ENCODE measurements at places on chromosomes 13 and 19. TPM values are rescaled to one million over a fixed set of nuclear protein-coding genes. Genes with fewer than 3 reads are reported as not detected.

The MAB21L1 gene
- not detected for total RNA-seq

The ETV2 gene
- 0.98 TPM for total RNA-seq

The TUBA3C gene
- not detected for total RNA-seq

The FXYD1 gene
- total RNA-seq = not detected

The TPT1 gene
- 2,360 TPM for total RNA-seq

The TNFSF13B gene
- total RNA-seq = 3.4 TPM

The MYH14 gene
- total RNA-seq = not detected

The SELENOV gene
- total RNA-seq = not detected

The SLC25A41 gene
- total RNA-seq = 0.24 TPM

The PABPC3 gene
- 0.34 TPM for total RNA-seq

The ZNF83 gene
- total RNA-seq = 25.8 TPM

The ZNF616 gene
- 4.1 TPM for total RNA-seq

The TMEM255B gene
- 2.6 TPM for total RNA-seq

The GNG7 gene
- 0.13 TPM for total RNA-seq

The COX6B1 gene
- total RNA-seq = 451 TPM

The ZNF181 gene
- total RNA-seq = 3.1 TPM

The LGALS7B gene
- not detected for total RNA-seq

The ZNF17 gene
- total RNA-seq = 11.0 TPM

The C13orf46 gene
- 0.91 TPM for total RNA-seq

The ZNF536 gene
- not detected for total RNA-seq

The ZNF582 gene
- 1.3 TPM for total RNA-seq

The PDE4A gene
- 71.1 TPM for total RNA-seq

The C19orf81 gene
- total RNA-seq = not detected

The DACT3 gene
- 5.7 TPM for total RNA-seq
